Aorta (tissue), 5 donors: ENCODE measurements at places on chromosomes 12 and 14. TPM values are rescaled to one million over a fixed set of nuclear protein-coding genes. Genes with fewer than 3 reads are reported as not detected.

PPM1A gene
- total RNA-seq: 63.7 TPM

GRCh38 chr14:74089251-74090020 is 4.7 kb downstream of the LIN52 start:
- DNase-seq: no peak

- no peak for DNase-seq
These were observed 94.1 kb downstream of the PLCZ1 start for GRCh38 chr12:18643681-18644080.

MYH6 gene
- total RNA-seq: not detected

- no peak for DNase-seq
These were observed 386.4 kb downstream of the RGS6 start for GRCh38 chr14:72318648-72319047.

- DNase-seq: no peak
These were observed 473.8 kb downstream of the RAD51B start for GRCh38 chr14:68293404-68293803.

ARID4A gene
- total RNA-seq: 31.1 TPM

CIPC gene
- total RNA-seq: 24.4 TPM

DNA sequence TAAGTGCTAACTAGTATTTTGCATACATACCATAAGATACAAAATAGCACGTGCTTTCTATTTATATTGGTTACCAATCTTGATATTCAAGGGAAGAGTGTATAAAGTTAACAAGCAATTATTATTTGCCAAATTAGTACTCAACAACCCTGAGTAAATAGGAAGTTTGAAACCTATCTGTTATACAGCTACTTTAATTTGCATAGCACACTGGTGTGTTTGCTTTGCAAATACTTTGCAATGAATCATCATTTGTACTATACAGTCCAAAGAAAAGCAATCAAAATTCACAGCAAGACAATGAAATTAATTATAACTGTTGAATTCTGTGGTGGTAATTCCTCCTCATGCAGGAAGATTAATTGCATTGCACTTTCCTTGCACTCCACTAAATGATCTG is 469.1 kb downstream of the PRKD1 start:
- no peak for DNase-seq

GRCh38 chr12:2963760-2964292 is 4.6 kb downstream of the TEAD4 start:
- DNase-seq: no peak

KCNA5 gene
- total RNA-seq: 84.9 TPM

- peak; percentile 97 for DNase-seq
These were observed 62.1 kb downstream of the HRK start for GRCh38 chr12:116818948-116819832.

DNA sequence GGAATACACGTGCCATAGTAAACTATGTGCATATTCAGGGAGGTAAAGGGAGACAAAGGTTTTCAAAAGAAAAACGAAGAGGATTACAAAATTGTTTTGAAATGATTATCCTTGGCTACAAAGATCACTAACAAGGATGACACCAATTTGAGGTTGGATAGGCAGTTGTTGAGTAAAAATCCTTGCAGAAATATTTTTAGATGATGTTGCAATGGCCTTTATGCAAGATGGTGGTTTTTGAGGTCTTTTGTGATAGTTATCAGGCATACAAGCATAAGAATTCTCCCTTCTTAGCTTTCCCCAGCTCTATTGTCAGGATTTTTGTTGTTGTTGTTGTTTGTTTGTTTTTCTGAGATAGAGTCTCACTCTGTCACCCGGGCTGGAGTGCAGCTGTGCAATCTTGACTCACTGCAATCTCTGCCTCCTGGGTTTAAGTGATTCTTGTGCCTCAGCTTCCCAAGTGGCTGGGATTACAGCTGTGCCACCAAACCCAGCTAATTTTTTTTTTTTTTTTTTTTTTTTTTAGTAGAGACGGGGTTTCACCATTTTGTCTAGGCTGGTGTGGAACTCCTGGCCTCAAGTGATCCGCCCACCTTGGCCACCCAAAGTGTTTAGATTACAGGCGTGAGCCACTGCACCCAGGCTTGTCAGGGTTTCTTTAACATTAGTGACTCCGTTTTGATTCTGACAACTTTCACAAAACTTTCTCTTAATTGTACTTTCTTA is 7.8 kb downstream of the RNASE1 start:
- no peak for DNase-seq

DNA sequence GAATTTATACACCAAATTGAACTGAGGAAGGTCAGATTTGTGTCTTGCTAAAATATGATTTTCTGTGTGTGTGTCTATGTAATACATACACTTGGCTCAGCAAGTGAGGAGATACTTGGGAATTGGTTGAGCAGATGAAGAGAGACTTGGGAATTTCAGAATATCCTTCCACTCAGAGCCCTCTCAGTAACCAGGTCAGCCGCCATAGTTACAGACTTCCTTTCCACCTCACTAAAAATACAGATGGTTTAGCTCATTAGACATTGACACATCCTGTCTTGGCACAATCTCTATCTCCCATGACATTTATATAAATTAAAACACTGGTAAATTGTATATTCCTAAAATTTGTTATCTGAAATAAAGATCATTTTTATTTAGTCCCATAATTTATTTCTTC is 15.9 kb downstream of the PIK3C2G start:
- no peak for DNase-seq

WNT5B gene
- total RNA-seq: 11.2 TPM

- DNase-seq: no peak
These were observed 94.4 kb downstream of the CRACR2A start for GRCh38 chr12:3658327-3659163.

GRCh38 chr12:902581-902980 is 46.9 kb downstream of the RAD52 start:
- no peak for DNase-seq

DNA sequence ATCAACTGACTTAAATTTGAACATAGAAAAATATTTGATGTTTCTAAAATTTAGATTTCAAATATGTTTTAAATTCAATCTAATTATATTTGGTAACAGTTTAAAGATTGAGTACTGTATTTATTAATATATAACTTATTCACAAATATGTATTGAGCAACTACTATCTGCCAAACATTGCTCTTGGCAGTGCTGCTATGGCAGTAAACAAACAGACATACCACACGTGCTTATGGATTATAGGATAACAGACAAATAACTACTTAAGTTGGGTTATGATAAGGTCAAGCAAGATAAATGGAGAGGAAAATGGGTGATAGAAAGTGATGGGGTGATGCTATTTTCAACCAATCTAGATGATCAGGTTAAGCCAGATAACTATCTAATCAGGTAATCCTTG is 538.1 kb downstream of the C12orf50 start:
- no peak for DNase-seq

TAS2R10 gene
- 1.4 TPM for total RNA-seq

- no peak for DNase-seq
These were observed 13.9 kb downstream of the CDCA4 start for GRCh38 chr14:105006831-105007592.

- no peak for DNase-seq
These were observed 27.4 kb upstream of the TSPAN9 start for GRCh38 chr12:3049611-3050249.

KRT82 gene
- total RNA-seq: not detected

GRCh38 chr14:99604278-99604765 is 315 bp upstream of the CCDC85C start:
- DNase-seq: peak; percentile 96

DNA sequence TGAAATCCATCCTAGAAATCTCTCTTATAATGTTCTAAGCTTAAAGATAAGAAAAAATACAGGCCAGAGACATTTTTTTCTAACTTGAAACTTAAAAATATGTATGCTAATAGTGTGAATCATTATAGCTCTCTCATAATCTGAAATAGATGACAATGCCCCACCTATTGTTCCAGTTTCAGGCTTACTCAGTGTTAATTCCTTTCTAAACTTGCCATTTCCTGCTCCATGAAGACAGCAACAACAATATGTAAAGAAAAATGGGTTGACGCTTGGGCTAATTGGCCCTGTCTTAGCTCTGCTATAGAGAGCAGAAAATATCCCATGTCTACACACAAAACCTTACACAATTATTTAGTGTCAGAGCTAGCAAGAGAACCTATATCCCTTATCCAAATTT is 37.1 kb downstream of the LMO3 start:
- DNase-seq: no peak

DLK1 gene
- total RNA-seq: not detected

DNA sequence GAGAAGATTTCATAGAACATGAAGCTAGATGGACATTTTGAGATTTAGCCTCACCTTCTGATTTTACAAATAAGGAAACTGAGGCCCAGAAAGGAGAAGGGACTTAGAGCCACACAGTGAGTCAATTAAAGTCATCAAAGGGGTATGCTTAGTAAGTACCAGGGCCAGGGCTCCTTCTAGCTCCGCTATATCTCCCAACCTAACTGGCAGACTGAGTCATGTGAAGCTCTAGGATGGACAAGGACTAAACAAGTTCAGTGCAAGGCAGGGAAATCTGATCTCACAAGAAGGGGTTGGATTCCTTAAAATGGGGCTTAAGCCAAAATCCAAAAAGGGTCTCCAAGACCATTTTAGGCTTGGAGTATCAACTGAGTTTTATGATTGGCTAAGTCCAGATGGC is 215.8 kb downstream of the PHLDA1 start:
- DNase-seq: no peak

TAS2R43 gene
- total RNA-seq: 0.36 TPM

DNA sequence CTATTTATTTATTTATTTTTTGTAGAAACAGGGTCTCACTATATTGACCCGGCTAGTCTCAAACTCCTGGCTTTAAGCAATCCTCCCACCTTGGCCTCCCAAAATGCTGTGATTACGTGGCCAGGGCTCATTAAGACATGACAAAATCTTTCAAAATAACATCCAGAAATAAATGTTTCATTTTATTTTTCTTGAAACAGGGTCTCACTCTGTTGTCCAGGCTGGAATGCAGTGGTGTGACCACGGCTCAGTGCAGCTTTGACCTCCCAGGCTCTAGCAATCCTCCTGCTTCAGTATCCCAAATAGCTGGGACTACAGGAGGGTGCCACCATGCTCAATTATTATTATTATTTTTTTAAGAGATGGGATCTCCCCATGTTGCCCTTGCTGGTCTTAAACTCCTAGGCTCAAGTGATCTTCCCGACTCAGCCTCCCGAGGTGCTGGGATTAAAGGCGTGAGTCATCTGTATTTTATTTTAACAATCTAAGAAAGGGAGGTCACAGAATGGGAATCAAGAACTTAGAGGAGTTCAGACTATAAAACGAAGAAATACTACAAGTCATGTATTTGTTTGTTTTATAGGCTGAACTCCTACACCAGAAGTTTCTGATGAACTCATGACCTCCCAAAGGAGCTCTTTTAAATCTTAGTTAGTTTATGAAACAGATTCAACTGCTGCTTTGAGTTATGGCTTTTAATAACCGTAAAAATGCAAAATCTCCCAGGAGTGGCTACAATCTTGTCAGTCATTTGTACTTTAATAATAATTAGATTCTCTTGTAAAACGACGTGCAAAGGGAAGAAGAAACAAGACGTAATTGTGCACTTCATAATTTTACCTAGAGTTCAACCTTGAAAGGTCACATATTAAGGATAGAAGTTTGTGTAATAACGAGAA is 2.1 kb upstream of the TMEM263 start:
- DNase-seq: no peak
